Left renal pelvis (tissue), 4 donors: ENCODE measurements at places on chromosomes 16 and 17.

- no peak for DNase-seq
These were observed 123.2 kb downstream of the KCNJ18 start for GRCh38 chr17:21815352-21816063.

DNA sequence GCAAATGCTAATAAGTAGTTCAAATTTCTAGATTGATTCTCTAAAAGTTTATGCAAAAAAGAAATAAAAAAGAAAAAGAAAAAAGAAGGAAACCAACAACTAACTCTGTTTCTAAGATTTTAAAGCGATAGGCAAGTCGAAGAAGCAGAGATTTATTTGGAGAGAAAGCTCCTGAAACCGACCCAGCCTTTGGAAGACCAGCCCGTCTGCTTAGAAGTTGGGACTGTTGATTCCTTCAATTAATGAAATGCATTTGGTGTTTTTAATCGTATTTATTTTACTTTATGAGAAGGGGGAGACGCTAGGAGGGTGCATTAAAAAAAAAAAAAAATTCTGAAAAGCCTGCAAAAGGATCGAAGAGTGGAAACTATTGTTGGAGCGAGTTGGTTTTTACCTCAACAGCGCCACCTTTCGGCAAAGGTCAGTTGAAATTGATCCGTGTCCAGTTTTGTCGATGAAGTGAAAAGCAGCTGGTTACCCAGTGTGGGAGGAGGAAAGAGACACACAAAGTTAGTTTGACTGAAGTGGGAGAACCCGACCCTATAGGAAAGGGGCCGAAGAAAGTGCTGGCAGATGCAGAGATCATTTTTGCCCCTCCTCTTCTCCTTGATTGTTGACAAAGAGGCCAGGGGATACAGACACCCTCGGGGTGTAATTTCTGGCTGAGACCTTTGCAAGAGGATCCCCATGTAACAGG is 1.5 kb upstream of the MAF start:
- peak; percentile 84 for DNase-seq

DNA sequence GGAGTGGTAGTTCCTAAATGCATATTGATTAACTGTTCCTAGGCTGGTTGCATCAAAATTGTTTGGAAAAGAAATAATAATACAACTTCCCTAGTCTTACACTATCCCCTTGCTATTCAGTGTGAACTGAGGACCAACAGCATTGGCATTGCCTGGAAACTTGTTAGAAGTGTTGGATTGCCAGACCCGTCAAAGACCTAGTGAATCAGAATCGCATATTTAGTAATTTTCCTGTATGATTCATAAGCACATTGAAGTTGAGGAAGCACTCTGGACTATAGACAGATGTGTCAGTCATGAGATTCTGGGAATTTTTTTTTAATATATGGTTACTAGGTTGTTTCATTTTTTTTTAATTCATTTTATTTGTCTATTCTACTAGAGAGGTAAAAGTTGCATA is 34.7 kb upstream of the KCNJ16 start:
- no peak for DNase-seq

DNA sequence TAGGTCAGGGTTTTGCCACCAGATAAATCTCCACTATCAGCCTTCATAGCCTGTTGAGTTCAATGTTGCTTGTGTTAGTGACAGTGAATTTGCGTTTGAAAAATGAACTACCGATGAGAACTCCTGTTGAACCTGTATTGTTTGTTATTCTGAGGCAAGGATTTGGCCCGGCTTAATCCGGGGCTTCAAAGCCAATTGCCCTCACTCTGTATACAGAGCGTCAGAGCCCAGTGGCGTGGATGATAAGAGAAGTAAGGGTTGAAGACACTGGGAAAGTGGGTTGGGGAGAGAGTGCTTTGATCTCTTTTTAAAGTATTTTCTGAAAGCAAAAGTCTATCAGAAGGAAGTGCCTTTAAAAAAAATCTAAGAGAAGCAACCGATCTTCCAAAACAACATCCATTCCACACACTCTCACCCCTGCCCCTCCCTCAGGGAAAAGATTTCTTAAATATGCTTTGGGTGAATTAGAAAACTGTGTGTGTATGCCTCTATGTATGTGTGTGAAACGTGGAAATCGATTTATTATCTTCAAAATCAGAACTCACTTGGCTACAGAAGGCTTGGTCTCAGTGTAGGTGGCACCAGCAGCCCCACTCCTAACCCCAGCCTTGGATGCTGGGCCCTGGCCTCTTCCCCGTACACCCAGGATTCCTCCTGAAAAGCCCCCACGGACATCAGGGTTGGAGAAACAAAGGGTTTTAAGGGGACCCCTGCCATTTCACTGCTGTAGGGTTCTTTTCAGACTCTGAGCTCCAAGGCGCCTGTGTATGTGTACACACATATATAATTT is 8.8 kb downstream of the TBX4 start:
- DNase-seq, result no peak
